ENCODE measurements at places on chromosomes 2 and 18.

GRCh38 chr2:204407204-204408014, 137.9 kb upstream of the PARD3B start:
- no peak for DNase-seq

DNA sequence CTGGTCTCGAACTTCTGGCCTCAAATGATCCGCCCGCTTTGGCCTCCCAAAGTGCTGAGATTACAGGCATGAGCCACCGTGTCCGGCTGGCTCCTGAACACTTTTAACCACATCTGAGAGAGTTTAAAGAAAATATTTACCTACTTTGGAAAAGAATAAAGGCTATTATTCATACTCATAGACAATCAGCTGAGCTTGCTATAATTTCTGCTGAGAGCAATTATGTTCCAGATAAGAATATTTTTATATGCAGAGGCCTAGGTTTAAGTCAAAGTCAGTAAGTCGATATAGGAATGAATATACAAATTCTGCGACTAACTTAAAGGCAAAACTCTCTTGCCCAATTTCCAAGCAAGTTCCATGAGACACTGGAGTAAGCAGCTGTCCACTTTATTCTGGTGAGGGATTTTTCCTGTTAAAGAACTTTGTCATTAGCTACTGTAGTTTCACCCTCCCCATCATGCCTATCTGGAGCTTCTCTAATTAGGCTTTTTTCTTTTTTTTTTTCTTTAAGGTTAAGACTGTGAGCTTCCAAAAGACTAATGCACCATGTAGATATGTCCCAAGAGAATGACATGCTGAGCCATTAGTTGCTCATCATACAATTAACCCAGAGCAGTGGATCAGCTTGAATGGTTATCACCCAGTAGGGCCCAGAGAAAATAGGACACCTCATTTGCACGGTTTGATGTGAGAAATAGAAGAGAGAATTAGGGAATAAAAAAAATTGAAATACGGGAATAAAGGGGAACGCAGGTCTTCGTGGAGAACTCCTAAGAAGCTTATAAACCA, 260.1 kb downstream of the KCNE4 start:
- no peak for DNase-seq

- no peak for DNase-seq
Observed at GRCh38 chr2:240936106-240936505, 30.0 kb downstream of the CROCC2 start.

- no peak for DNase-seq
Observed at GRCh38 chr18:48636436-48636835, 97.6 kb downstream of the CTIF start.

DNA sequence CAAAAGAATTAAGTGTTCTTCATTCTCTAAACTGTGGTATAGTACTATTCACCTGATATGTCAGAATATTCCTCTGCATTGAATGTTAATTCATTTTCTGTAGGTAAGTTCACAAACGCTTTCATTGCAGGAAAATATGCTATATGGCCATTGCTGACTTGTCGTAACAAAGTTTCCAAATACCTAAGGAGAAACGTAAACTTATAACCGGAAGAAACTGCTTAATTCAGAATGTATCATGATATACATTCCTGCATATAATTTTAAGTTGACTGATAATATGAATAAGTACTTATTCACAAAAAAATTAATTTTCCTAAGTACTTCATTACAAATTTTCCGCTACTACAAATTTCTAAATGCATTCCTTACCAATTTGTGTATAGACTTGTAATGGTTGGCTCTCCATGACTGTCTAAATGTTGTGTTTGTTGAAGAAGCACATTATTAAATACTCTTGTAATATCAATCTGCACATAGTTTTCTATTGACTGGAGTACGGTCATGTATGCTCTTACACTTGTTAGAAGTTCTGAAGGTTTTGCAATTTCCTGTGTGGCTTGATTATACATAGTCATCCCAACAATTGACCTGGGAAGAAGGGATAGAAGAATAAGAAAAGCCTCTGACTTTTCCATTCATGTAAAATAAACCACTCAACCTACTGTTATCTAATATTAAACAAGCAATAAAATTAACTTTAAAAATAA, 85.4 kb downstream of the NCKAP1 start:
- DNase-seq: no peak

DNA sequence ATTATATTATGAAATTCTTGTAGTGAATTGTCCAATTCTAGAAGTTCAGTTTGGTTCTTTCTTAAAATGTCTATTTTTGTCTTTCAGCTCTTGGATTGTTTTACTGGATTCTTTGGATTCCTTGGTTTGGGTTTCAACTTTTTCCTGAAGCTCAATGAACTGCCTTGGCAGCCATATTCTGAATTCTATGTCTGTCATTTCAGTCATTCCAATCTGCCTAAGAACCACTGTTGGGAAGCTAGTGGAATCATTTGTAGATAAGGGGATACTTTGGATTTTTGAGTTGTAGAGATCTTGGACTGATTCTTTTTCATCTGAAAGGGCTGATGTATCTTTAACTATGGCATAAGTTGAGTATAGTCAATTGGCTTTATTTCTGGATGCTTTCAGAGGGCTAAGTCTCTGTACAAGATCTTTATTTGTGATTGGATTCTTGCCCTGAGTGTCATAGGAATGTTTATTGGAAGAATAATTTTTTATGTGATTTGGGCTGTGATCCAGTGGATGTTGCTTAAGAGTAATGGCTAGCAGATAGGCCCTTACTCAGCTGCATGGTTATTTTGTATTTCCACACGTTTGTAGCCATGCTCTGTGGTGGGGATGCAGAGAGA, 42.3 kb downstream of the SERPINB7 start:
- no peak for DNase-seq

DNA sequence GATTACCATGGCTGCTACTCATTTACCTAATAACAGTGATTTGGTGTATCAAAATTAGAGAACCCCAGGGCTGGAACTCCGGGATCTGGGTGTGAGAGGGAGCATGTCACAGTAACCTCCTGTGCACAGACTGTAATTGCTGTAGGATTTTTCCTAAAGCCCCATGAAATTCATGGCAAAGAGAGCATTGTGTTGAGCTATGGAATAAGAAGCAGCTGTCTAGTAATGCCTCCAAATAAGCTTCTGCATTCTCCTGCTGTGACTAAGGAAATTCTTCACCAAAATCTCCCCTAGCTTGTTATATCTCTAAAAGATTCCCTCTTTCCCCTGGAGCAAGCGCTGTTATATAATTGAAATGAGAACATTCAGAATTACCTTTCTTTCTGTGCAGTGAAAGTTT, 158.1 kb upstream of the SPATS2L start:
- DNase-seq: no peak

DNA sequence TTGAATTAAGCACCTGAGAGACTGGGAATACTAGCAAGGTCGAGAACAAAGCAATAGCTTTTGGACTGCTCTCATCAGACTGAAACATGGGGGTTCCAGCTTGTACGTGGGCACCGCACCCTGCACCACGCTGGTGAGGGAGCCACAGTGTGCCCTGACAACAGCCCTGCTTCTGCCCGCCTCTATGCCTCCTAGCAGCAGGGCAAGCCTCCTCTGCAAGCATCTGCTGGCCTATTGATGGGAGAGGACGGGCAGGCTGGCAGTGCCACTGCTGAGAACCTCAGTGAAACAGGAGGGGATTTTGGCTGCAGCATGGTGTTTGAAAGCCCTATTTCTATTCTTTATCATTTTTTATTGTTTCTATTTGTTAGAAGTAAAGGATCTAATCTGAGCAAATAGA, 146.1 kb upstream of the OTOS start:
- DNase-seq: no peak

GRCh38 chr18:31979714-31980113, 36.8 kb upstream of the TRAPPC8 start:
- DNase-seq: no peak

DNA sequence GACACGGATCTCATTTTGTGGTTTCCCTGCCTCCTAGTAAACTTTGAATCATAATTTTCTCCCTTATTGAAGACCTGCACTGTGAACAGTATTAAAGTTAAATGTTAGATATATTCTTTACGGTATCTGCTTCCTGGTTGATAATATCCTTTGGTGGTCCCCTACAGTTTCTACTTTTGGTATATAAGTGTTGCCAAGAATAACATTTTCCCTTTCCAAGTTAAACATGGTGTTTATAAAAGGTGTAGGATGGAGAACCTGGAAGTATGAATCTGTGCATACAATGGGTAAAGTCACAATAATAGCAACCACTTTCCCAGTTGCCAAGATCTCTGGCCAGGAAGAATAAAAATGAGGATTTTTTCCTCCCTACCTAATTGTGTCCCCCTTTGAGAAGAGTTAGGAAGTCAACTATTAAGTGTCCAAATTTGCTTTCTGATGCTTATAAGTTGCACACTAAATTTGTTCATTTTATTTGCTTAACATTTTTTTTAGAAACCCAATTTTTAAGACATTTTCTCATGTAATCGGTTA, 201.0 kb upstream of the STK17B start:
- DNase-seq: no peak

- no peak for DNase-seq
Observed at GRCh38 chr2:172693037-172693436, 42.6 kb upstream of the RAPGEF4 start.

DNA sequence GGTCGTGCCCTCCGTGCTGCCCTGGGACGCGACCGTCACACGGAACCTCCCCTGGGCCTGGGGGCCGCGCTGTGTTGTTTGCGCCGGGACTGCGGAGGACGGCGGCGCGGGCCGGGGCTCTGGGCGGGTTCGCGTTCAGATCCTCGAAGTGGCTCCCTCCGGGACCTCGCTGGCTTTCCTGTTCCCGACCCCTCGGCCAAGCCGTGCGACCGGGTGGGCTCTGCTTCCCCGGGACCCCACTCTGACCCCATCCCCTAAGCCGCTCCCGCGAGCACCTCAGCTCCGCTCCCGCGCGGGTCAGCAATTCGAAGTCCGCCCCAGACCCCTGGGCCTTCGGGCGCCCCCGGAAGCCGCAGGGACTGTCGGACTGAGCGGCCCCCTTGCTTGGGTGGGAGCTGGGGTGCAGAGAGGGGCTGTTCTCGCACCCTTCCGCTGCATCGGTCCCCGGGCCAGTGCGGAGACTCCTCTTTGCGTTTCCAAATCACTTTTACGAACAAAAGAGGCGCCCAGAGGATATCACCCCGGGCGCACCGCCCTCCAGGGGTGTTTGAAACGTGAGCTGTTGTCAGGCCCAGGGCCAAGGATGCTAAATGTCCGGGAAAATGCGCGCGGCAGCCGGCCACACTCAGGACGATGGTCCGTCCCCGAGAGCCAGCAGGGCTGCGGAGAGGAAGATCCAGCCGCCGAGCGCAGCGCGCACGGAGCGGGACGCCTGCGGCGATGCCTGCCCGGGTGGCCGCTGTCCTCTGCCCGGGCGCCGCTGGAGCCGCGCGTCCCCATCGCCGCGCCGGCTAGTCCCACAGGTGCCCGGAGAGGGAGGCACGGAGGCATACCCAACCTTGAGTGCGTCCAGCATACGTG, 73.5 kb downstream of the ZCCHC2 start:
- no peak for DNase-seq

- DNase-seq: no peak
Observed at GRCh38 chr18:77077941-77078689, 54.5 kb downstream of the MBP start.

DNA sequence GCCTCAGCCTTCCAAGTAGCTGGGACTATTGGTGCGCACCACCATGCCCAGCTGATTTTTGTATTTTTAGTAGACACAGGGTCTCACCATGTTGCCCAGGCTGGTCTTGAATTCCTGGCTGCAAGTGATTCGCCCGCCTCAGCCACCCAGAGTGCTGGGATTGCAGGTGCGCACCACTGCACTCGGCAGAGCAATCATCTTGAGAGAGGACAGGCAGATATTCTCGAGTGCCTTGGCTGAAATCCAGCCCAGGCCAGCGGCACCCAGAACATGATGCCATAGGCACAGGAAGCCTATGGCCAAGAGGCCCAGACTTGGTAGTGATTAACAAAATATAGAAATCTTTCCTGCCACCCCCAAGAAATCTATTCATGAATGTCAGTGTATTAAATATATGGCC, 58.0 kb upstream of the PEX13 start:
- DNase-seq: no peak

DNA sequence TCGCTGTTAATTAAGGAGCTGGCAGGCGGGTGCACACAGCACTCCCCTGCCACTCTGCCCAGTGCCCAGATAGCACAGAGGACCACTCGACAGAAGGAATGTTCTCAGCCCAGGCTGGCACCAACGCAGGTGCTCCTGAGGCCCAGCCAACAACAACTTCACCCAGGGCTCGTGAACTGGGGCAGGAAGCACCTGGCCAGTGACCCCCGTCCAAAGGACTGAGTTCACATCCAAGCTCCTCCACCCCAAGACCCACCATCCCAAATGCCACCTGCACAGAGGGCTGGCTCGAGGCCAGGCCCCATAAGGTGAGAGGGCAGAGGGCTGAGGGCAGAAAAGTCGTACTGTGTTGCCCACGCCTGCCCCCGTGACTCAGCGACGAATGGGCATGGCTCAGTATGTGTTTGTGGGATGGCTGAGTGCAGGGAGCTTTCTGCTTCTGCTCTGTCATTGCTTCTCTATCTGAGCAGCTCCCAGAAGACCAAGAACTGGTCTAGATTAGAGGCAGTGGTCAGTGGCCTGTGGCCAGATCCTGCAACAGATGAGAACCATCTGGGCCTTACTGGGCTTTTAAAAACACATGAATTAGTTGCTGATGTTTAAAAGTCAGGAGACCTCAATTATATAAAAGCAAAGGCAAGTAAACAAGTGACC, 68.4 kb downstream of the POLR1A start:
- no peak for DNase-seq

- DNase-seq: no peak
Observed at GRCh38 chr2:97702731-97703470, 10.5 kb upstream of the ZAP70 start.

DNA sequence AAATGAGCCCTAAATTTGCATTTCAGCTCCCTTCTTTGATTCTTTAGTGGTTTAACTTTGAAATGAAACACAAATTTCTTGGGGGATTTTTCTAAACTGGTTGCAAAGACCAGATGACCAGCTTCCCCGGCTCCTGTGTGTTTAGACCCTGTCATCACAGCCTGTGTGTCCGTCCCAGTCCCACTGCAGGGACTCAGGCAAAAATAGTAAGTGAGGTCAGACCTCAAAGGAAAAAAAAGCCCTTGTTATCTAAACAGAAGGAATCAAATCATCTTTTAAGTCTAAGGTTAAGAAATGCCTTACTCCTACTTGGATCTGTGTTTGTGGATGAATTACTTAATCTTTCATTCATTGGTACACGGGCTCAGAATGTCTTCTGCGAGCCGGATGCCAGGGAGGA, 423.7 kb downstream of the LPIN1 start:
- no peak for DNase-seq

DNA sequence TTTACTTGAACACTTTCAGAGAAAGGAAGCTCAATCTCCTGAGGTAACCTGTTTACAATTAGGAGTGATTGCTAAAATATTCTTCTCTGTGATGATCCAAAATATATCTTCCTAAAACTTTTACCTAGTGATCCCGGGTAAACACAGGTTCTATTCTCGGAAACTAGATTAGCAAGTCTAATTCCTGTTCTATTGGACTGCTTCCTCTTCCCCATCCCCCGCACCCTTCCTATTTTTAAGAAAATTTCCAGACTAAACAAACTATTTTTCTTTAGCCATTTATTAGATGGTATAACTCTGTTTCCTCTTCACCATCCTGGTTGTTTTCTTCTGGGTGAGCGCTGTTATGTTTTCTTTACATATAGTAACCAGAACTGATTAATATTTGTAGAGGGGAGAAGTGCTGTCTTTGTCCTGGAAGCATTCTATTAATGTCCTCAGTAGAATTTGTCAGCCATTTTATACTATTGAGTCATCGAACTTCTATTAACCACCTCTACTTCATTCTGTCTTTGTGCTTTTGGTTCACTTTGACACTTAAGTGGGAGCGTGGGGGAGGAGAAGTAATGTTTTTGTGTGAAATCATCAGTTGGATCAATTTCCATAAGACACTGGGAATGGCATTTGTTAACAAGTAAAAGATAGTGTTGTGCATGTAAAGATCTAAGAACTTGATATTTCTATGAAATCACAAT, 31.8 kb downstream of the CREB1 start:
- no peak for DNase-seq

- no peak for DNase-seq
Observed at GRCh38 chr18:26768385-26768784, 97.1 kb downstream of the AQP4 start.
